ENCODE measurements at places on chromosomes 1 and 21.
A peak's percentile ranks its signal among the peaks of the same experiment; 100 is the strongest.

DNA sequence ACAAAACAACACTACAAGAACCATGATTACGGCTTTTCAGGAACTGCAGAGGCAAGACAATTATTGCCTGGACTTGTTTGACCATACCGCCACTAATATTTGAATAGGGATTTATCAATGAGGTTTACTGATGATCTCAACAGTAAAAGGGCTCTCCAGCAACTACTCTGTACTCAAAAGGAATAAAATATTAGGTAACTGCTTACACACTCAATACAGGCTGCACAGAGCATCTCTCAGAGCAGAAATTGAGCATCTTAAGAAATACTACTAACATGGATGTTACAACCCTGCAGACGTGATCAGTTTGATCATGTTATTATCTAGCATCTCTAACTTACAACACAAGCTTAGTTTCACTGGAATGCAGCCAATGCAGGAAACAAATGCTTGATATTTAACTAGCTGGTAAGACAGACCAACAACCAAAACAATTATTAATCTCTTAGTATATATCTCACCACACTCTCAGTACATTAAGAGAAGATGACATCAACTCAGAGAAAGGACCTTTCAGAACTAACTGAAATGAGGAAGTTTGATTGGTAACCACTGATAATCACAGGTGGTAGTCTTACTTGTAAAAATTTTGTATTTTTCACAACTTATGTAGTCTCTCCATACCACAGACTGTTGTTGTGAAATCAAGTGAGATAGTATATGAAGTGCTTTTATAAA lies 52.2 kb downstream of the PUM1 start:
- no peaks in the 10 kb centered on the region for H3K27me3 ChIP-seq
- DNase-seq = no peak
- H3K36me3 ChIP-seq = no peaks in the 10 kb centered on the region
- H3K4me3 ChIP-seq = no peak overlapping the region
- no peak overlapping the region for H3K27ac ChIP-seq

GRCh38 chr1:237411621-237412020 lies 369.6 kb downstream of the RYR2 start:
- no peak overlapping the region for H3K4me3 ChIP-seq
- peak overlapping the region; percentile 91 for H3K27ac ChIP-seq
- no peaks in the 10 kb centered on the region for H3K36me3 ChIP-seq

- no peak overlapping the region for H3K4me3 ChIP-seq
- no peak for DNase-seq
- no peak overlapping the region for H3K27ac ChIP-seq
- peaks cover 4% of the 10 kb centered on the region for H3K36me3 ChIP-seq
- no peaks in the 10 kb centered on the region for H3K4me1 ChIP-seq
- H3K27me3 ChIP-seq = peaks cover 3% of the 10 kb centered on the region
Observed at GRCh38 chr1:38539931-38540330, 319.6 kb downstream of the RRAGC start.

- no peak overlapping the region for H3K27ac ChIP-seq
- peaks cover 77% of the 10 kb centered on the region for H3K36me3 ChIP-seq
- H3K4me3 ChIP-seq = no peak overlapping the region
- peaks cover 7% of the 10 kb centered on the region for H3K27me3 ChIP-seq
- peaks cover 7% of the 10 kb centered on the region for H3K4me1 ChIP-seq
Observed at GRCh38 chr1:64839732-64840405, 95.0 kb downstream of the RAVER2 start.

GRCh38 chr1:58927041-58927721 lies 143.3 kb upstream of the JUN start:
- no peaks in the 10 kb centered on the region for H3K36me3 ChIP-seq
- no peak for DNase-seq
- no peak overlapping the region for H3K4me3 ChIP-seq
- peaks cover 4% of the 10 kb centered on the region for H3K4me1 ChIP-seq
- peaks cover 2% of the 10 kb centered on the region for H3K27me3 ChIP-seq

DNA sequence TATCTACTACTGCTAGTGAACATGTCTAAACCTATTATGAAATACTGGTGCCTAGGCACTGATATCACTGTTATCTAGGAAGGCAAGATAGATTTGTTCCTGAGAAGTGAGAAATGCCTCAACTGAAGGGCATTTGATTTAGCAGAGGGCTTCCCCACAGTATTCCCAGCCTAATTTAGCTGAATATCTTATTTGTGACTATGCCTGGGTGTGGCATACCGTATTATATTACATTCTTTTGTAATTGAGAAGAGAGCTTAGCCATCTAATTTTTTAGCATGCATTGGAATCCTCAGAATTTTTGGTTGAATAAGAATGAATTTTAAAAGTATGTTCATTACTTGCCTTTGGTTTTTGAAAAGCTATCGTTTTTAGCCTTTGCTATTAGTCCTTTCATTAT lies 99.1 kb downstream of the ZP4 start:
- no peak overlapping the region for H3K27ac ChIP-seq
- H3K36me3 ChIP-seq = no peaks in the 10 kb centered on the region
- H3K4me3 ChIP-seq = no peak overlapping the region
- H3K27me3 ChIP-seq = no peaks in the 10 kb centered on the region

DNA sequence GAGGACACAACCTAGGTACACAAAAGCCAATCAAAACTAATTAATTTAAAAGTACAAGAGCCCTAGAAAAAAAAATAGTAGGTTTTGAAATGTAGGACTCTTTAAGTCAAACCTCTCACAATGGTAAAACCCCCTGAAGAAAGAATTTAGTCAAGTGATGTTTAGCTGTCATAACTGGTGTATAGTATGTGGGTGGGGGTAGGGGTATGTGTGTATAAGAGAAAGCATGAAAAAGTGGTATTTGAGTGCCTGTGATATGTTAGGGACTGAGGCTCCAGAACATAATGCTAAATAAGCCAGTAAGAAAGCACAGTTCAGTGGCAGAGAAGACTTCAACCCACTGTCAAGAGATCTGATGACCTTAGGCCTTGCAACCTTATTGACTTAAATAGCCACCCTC lies 507.9 kb downstream of the TTLL7 start:
- H3K27me3 ChIP-seq = peaks cover 1% of the 10 kb centered on the region
- H3K27ac ChIP-seq = no peak overlapping the region
- no peak for DNase-seq
- H3K36me3 ChIP-seq = no peaks in the 10 kb centered on the region
- H3K4me3 ChIP-seq = no peak overlapping the region

GRCh38 chr1:167119696-167120095 lies 25.8 kb downstream of the STYXL2 start:
- DNase-seq = no peak

DNA sequence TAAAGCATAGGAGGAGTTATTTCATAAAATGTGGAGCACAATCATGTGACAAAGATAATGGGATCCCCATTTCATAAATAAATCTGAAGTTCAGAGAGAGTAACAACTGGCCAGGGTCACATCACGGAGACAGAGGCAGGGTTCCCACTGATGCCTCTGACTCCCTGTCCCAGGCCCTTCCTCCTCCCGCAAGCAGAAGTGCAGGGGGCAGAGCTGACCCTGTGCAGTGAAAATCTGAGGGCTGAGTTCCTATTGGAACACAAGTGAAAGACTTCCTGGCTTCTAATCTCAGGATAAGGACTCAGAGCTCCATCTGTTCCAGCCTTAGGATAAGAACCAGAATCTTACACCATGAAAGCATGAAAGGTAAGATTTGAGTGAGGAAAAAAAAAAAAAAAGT lies 22.0 kb downstream of the SELL start:
- H3K4me3 ChIP-seq = no peak overlapping the region
- H3K4me1 ChIP-seq = peaks cover 7% of the 10 kb centered on the region
- H3K27me3 ChIP-seq = no peaks in the 10 kb centered on the region
- no peak overlapping the region for H3K27ac ChIP-seq
- no peaks in the 10 kb centered on the region for H3K36me3 ChIP-seq
- DNase-seq = no peak

DNA sequence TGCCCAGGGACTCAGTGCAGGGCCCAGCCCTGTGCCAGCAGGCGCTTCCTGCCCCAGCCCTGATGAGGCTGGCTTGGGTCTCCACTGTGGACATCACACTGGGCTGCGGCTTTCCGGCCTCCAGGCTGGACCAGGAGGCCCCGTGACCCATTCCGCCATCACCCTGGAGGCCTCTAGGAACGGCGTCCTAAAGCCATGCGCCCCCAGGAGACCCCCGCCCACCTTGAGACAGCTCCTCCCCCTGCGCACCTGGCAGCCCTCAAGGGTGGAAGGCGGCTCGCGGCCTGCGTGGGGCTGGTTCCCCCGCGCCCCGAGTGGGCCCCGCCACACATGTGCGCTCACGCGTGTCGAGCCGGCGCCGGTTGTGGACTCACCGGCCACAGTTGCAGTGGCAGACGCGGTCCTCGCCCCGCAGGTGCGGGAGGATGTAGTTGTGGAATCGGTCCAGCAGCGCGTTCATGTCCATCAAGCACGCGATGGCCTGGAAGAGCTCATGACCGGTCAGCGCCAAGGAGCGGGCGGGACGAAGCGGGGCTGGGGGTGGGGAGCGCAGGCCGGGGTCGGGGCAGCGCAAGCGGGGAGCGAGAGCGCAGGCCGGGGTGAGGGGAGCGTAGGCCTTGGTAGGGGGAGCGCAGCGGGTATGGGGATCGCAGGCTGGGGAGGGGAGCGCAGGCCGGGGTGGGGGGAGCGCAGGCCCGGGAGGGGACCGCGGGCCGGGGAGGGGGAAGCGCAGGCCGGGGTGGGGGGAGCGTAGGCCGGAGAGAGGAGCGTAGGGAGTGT lies 924 bp downstream of the TMEM240 start:
- H3K27me3 ChIP-seq = peaks cover 19% of the 10 kb centered on the region
- H3K4me1 ChIP-seq = peaks cover 8% of the 10 kb centered on the region
- H3K36me3 ChIP-seq = peaks cover 5% of the 10 kb centered on the region
- H3K27ac ChIP-seq = no peak overlapping the region
- DNase-seq = peak; percentile 43

- H3K4me1 ChIP-seq = peaks cover 6% of the 10 kb centered on the region
- H3K36me3 ChIP-seq = no peaks in the 10 kb centered on the region
- H3K27ac ChIP-seq = no peak overlapping the region
- no peak overlapping the region for H3K4me3 ChIP-seq
Observed at GRCh38 chr1:213231795-213232231, 180.8 kb downstream of the RPS6KC1 start.

- peak overlapping the region; percentile 47 for H3K4me3 ChIP-seq
- H3K36me3 ChIP-seq = peaks cover 17% of the 10 kb centered on the region
- peaks cover 47% of the 10 kb centered on the region for H3K4me1 ChIP-seq
- H3K27ac ChIP-seq = no peak overlapping the region
- DNase-seq = peak; percentile 52
Observed at GRCh38 chr1:232952514-232953499, 2.4 kb downstream of the NTPCR start.

GRCh38 chr1:220156620-220157146 lies 62.8 kb downstream of the IARS2 start:
- peaks cover 31% of the 10 kb centered on the region for H3K36me3 ChIP-seq
- no peak overlapping the region for H3K4me3 ChIP-seq
- H3K27me3 ChIP-seq = no peaks in the 10 kb centered on the region
- H3K4me1 ChIP-seq = peaks cover 14% of the 10 kb centered on the region
- H3K27ac ChIP-seq = peak overlapping the region; percentile 57
- DNase-seq = no peak

GRCh38 chr1:169326261-169326955 lies 41.2 kb downstream of the NME7 start:
- H3K27ac ChIP-seq = no peak overlapping the region
- no peak overlapping the region for H3K4me3 ChIP-seq
- H3K4me1 ChIP-seq = no peaks in the 10 kb centered on the region
- no peak for DNase-seq

DNA sequence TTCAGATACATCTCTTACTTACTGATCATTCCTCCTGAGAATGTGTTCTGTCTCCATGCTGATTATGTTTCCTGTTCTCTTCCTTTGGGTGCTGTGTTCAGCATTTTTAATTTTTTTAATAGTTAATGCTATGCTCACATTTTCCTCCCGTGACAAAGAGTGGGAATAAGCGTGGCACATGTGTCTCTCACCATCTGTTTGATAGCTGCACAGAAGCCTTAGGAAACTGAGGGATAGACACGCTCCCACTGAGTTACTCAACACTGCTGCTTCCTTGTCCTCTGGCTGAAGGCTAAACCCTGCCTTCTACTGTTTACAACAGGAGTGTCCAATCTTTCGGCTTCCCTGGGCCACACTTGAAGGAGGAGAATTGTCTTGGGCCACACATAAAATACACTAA lies 264.2 kb downstream of the DISC1 start:
- no peak for DNase-seq
- H3K27ac ChIP-seq = no peak overlapping the region
- H3K4me3 ChIP-seq = no peak overlapping the region
- peaks cover 7% of the 10 kb centered on the region for H3K27me3 ChIP-seq

- no peak for DNase-seq
- H3K27me3 ChIP-seq = peaks cover 14% of the 10 kb centered on the region
- peaks cover 29% of the 10 kb centered on the region for H3K36me3 ChIP-seq
- peaks cover 61% of the 10 kb centered on the region for H3K4me1 ChIP-seq
Observed at GRCh38 chr1:110161849-110162248, 11.6 kb downstream of the SLC6A17 start.

Data from endothelial cell (in vitro differentiated cells).